ENCODE measurements at places on chromosomes 11 and 22.

GRCh38 chr11:98307827-98308491 is 712.8 kb upstream of the CNTN5 start:
- no peak for DNase-seq

DNA sequence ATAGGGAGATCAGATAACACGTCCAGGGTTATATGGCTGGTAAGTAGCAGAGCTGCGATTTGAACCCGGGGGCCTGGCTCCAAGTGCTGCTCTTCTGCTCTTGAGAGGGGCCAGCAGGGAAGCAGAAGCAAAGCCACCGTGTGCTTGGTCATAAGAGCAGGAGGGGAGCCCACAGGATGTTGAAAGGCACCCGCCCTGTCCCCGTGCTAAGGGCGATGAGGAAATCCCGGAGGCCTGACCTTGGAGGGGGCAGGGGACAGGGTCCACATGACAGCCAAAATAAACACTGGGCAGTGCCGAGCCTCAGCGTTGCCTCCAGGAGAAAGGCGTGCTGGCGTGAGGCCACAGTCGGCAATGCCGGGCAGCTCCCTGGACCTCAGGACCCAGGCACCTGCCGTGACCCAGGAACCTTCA is 28.8 kb downstream of the TOM1 start:
- DNase-seq, result no peak

DNA sequence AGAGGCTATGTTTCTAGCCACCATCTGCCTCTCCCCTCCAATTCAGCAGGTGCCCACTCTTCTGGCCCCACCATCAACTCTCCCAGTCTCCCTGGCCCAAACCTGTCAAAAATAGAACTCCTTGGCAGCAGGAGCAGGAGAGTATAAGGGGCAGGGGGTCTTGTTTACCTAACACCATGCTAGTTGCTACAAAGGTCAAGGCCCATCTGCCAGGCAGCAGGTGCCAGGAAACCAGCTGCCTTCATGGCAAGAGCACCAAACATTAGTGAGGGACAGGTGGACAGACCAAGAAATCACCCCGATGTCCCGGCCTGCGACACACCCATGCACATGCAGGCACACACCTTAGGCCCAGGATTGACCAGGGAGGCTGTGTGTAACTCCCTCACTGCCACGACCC is 387.9 kb downstream of the BUD13 start:
- no peak for DNase-seq

DNA sequence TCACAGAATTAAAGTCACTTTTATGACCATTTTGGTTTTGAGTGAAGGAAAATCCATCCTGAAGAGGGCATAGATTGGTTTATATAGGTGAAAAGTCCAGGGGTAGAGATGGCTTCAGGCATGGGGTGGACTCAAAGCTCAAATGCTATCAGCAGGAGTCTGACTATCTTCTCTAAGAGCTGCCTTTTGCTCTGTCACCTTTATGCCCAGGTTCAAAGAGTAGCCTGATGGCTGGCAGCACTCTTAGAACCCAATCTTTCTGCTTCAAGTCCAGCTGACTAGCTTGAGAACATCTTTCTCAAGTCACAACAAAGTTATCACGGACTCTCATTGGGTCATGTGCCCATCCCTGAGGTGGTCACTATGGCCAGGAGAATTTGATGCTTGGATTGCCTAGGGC is 27.2 kb upstream of the SWAP70 start:
- no peak for DNase-seq

DNA sequence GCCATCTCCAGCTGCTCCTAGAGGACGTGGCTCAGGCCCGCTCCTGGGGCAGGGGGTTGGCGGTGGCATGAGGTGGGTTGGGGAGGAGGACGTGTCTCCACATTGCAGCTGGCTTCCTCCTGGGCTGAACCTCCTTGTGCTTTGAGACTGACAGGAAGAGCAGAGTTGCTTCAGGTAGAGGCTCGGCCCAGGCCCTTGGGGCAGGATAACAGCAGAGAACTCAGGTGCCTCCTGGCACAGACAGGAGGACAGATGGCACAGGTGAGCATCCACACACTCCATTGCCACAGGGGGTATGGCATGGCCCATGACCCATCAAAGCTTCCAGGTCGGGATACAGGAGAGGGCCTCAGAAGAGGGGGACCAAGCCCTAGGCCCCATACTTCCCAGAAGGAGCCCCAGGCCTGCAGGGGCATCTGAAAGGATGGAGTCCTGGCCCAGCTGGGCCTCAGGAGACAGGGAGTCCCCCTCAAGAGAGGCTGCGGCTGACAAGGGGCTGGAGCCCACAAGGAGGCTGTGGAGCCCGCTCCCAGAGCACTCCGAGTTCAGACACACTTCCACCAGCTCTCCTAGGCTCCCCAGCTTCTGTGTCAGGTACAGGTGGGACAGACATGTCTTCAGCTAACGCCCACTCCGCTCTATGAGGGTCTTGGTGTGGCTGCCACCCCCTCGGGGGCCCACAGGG is 2.0 kb upstream of the KLHL35 start:
- no peak for DNase-seq
